ENCODE measurements at places on chromosomes 3 and 15. TPM values are rescaled to one million over a fixed set of nuclear protein-coding genes. Genes with fewer than 3 reads are reported as not detected.

GRCh38 chr3:38232701-38233100 lies 32.9 kb upstream of the SLC22A13 start:
- no peak for DNase-seq

DNA sequence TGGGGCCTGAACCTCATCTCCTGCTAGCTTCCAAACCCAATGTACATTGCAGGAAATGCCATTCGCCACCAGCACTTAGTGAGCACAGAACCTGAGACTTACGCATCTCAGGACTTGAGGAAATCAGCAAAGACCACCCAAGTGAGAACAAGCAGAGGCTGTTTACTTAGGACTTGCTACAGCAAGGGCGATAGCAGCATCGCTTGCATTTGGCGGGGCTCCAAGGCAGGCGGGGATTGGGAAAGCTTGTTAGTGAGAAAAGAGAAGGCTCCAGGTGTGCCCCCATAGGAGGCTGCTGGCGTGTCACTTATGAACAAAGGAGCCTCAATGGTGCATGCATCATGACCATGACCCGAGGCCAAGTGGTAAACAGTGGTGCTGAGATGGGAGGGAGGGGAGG lies 19.7 kb downstream of the SLC6A20 start:
- DNase-seq, result no peak

GRCh38 chr15:58212909-58213526 lies 74.8 kb downstream of the AQP9 start:
- no peak for DNase-seq

GRCh38 chr3:115194476-115194875 lies 47.4 kb upstream of the ZBTB20 start:
- DNase-seq, result no peak

GRCh38 chr3:195768831-195769303 lies 42.9 kb downstream of the MUC4 start:
- DNase-seq, result no peak

DNA sequence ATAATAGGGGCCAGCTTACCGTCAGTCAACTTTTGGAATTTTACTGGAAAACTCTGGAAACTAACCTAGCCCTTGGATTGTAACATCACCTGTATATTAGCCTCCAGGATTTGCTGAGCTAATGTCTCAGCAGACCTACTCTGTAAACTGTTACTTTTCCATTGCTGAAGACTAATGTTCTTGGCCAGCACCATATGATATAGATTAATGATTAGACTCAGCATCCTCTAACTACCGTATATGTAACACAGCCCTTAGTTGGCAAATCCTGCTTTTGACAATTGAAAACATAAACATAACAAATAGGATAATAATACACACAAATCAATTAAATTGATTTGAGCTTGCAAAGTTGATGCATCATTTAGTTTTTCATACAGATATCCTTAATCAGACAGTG lies 26.6 kb upstream of the GBE1 start:
- DNase-seq, result no peak

DNA sequence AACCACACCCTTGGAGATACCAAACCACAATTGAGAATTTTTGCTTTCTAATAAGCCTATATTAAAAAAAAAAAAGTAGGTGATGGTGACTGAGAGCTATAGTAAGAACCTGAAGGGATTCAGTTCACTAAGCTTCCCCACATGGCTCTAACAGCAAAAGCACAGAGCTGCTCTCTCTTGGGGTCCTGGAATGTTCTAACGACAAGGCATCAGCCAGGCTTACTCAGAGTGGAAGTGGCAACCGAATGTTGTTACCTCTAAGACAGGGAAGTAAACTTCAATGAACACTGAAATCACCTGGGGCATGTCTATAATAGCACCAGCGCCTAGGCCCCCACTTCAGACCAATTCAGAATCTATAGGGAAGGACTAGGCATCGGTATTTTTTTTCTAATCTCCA lies 397.7 kb downstream of the MAGI1 start:
- no peak for DNase-seq

- no peak for DNase-seq
Observed at GRCh38 chr3:16831846-16832245, 52.9 kb upstream of the PLCL2 start.

GRCh38 chr15:91054816-91055215 lies 32.4 kb upstream of the VPS33B start:
- DNase-seq, result no peak

- DNase-seq, result no peak
Observed at GRCh38 chr3:64117483-64117882, 94.2 kb upstream of the PSMD6 start.

GRCh38 chr3:27589795-27590194 lies 105.6 kb upstream of the SLC4A7 start:
- no peak for DNase-seq

- no peak for DNase-seq
Observed at GRCh38 chr3:8472549-8472948, 29.1 kb upstream of the LMCD1 start.

GRCh38 chr15:69451951-69452691 lies 497 bp upstream of the RPLP1 start:
- no peak for DNase-seq

DNA sequence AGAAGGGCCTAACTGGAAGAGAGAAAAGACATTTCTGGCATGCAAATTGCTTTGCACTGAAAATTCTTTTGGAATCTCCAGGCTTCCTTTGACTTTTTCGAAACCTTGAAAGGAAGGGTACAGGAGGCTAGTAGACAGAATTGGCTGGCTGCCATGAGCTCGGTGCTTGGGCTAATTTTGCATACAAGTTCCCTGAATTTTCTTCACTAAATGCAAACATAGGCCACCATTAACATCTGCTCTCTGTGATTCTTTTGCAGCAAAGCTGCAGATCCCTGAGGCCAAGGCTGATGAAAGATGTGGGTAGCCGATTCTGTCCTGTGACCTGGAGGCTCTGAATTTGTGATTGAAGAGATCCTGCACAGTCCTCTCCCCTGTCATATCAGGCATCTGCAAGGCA lies 247.8 kb upstream of the MCTP2 start:
- DNase-seq, result no peak

DNA sequence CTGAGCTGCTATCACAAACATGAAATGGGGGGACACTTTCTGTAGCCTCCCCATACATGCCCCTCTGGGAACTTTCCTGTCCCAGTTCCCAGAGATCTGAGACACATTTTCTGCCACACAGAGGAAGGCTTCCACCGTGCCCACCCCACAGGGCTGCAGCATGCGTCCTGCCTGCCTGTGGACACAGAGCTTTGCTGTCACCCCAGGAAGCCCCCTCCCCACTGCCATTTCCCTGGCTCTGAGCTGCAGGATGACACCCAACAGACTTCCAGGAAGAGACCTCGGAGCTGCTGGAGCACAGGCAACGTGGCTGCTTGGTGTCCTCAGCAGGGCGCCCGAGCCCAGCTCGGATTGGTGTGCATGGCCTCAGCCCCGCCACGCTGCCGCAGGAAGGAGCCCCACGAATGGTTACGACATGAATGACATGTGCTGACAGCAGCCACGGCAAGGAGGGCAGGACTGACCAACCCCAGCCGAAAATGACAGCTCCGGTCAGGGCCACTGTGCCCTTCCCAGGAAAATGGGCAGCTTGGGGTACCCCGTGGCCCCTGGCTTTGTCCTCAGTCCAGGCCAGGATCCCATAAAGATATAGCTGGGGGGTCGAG lies 81.3 kb downstream of the VGLL4 start:
- DNase-seq, result no peak

DNA sequence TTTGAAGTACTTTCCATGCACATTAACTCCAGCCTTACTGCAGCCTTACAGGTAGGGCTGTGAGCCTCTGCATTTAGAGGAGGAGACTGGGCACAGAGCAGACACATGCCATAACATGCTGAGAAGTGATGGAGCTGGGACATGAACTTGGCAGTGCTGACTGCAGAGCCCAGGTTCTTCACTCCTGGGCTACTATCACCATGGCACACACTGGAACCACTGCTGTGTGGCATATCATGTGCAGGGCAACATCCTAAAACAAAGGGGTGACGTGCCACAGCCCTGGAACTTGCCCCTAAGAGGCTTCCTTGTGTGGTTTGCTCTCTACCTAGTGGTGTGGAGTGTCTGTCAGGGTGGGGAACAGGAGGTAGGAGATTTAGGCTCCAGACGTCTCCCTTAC lies 25.4 kb downstream of the EHD4 start:
- DNase-seq, result peak; percentile 62

DNA sequence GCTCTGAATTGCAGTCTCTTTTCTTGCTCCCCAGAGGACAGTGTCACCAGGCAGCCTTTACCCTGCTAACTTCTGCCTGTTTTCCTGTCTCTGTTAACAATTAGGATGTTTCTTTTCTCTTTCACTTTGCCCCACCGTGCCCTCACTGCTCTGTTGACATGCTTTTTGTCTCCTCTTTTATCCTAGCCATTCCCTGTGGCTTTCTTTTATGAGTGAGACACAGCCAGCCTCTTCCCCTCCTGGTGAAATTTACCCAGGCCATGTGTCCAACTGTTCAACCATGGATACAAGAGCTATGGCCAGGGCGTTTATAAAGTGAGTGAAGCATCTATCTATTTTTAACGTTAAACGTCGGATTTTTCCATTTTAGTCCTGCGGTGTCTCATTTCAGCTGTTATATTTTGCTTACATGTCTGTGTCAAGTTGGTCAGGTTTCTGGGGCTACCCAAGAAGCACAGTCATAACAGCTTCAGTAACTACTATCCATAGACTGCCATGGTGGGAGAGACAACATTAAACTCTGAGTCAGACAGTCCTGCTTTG lies 443.2 kb upstream of the AZI2 start:
- no peak for DNase-seq

PFN2 gene
- total RNA-seq, result 31.9 TPM

CPNE9 gene
- total RNA-seq, result not detected

NR1I2 gene
- 0.15 TPM for total RNA-seq

TCAIM gene
- 24.1 TPM for total RNA-seq

ARHGEF26 gene
- total RNA-seq, result 1.2 TPM

NANOGP8 gene
- total RNA-seq, result not detected

IL17RC gene
- 30.9 TPM for total RNA-seq

LSMEM2 gene
- total RNA-seq, result 26.4 TPM

MYZAP gene
- 610 TPM for total RNA-seq

PLSCR2 gene
- not detected for total RNA-seq

TM6SF1 gene
- 6.0 TPM for total RNA-seq

SLC9C1 gene
- 2.4 TPM for total RNA-seq

HYAL3 gene
- total RNA-seq, result 1.6 TPM

DISP2 gene
- total RNA-seq, result 0.13 TPM
